Frontal cortex (tissue), 4 donors: ENCODE measurements at places on chromosomes 3 and 15. TPM values are rescaled to one million over a fixed set of nuclear protein-coding genes. Genes with fewer than 3 reads are reported as not detected.

Gene AGBL1
- total RNA-seq, result 1.2 TPM

Gene INSYN1
- total RNA-seq, result 26.1 TPM

Gene PTH1R
- 2.0 TPM for total RNA-seq

Gene HMCES
- total RNA-seq, result 21.6 TPM

Gene MGLL
- 31.4 TPM for total RNA-seq

Gene KLHL6
- total RNA-seq, result 0.41 TPM

Gene AADAC
- not detected for total RNA-seq

Gene LRRC31
- total RNA-seq, result under 0.01 TPM

Gene ZBED2
- not detected for total RNA-seq

Gene LIPH
- total RNA-seq, result not detected

Gene GNAT1
- not detected for total RNA-seq

Gene THBS1
- 57.1 TPM for total RNA-seq

Gene ADAMTSL3
- 17.1 TPM for total RNA-seq

Gene SLCO3A1
- 9.8 TPM for total RNA-seq

Gene VGLL3
- total RNA-seq, result 1.2 TPM

Gene DZIP3
- 51.8 TPM for total RNA-seq

Gene FILIP1L
- 1.2 TPM for total RNA-seq

Gene C2CD4A
- under 0.01 TPM for total RNA-seq

Gene UBE2E2
- total RNA-seq, result 54.2 TPM

Gene NPAP1
- total RNA-seq, result 0.41 TPM

Gene WDR93
- total RNA-seq, result 0.41 TPM

Gene DGKG
- total RNA-seq, result 7.3 TPM

Gene CRYGS
- 1.6 TPM for total RNA-seq

Gene GPR160
- 2.9 TPM for total RNA-seq

Gene FGD5
- total RNA-seq, result 2.9 TPM

Gene KIF23
- total RNA-seq, result 6.5 TPM

Gene GP5
- not detected for total RNA-seq

Gene SENP8
- total RNA-seq, result 6.1 TPM

Gene CHRM5
- total RNA-seq, result 0.41 TPM

Gene POLQ
- total RNA-seq, result 1.2 TPM

Gene AEN
- total RNA-seq, result 4.5 TPM

Gene RYR3
- 21.2 TPM for total RNA-seq

Gene CYP8B1
- total RNA-seq, result not detected

Gene SCAMP5
- total RNA-seq, result 42.8 TPM

Gene CPB1
- not detected for total RNA-seq

Gene GPR176
- 31.4 TPM for total RNA-seq

Gene DUSP7
- total RNA-seq, result 8.6 TPM

Gene MAGI1
- 39.1 TPM for total RNA-seq

Gene CTDSPL
- total RNA-seq, result 15.5 TPM

Gene CPN2
- total RNA-seq, result not detected

Gene CKMT1A
- total RNA-seq, result 6.5 TPM

Gene HIGD2B
- total RNA-seq, result under 0.01 TPM

Gene NLGN1
- total RNA-seq, result 59.1 TPM

Gene TIGIT
- not detected for total RNA-seq

Gene IQCF5
- total RNA-seq, result not detected

Gene P2RY12
- total RNA-seq, result 17.5 TPM

Gene SPINT1
- total RNA-seq, result 1.6 TPM
